NCI-H460 (cell line): ENCODE measurements at places on chromosomes 1 and 21. TPM values are rescaled to one million over a fixed set of nuclear protein-coding genes. Genes with fewer than 3 reads are reported as not detected.

The PYHIN1 gene
- not detected in 2 replicates for total RNA-seq

DNA sequence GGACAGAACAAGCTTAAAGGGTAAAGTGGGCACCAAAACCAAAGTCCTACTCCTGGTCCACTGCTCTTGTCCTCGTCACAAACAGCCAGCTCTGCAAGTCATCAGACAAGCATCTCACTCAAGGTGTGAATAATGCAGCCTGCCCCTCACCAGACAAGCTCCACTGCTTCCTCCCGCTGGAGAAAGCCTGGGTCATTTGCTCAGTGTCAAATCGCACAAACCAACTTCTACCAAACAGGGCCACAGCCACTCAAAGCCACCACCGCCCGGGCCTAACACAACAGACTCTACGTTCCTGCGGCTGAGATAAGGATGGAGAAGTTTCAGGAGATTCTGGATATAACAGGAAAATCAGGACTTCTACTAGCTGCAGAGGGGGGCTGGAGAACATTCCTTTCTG, 3.3 kb downstream of the SSBP3 start:
- DNase-seq, result no peak

The SPAG17 gene
- not detected in 2 replicates for total RNA-seq

DNA sequence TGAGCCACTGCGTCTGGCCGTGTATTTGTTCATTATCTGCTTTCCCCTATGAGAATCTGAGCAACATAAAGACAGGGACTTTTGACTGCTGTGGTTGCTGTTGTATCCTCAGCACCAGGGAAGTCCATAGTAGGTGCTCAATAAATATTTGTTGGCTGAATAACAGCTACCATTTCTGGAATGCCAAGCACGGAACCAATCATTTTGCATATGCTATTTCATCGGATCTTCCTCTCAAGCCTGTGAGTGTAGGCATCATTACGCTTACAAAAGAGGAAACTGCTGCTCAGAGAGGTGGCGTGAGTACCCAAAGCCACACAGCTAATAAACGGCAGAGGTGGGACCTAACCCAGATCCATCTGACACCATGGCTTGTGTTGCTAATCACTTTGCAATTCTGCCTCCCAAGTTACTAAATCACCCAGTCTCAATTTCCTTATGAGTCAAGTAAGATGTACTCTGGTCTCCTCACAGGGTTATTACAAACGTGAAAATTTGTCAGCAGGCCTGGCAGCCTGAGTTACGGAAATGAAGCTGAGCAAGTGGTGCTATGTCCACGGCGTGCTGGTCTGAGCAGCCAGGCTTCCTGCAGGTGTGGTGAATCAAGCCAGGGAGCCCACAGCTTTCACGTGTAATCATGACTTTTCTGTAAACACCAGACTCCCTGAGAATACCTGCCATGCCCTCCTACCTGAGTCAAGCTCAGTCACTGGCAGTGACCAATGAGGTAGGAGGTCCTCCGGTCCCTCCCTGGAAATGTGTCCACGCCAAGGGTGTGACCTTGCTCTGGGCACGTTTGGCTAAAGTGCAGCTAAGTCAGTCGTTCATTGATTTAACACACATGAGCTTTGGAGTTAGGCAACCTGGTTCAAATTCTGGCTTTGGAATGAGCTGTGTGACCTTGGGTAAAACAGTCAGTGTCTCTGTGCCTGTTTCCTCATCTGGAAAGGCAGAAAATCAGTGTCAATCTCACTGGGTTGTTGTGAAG, 4.8 kb upstream of the RHCE start:
- no peak for DNase-seq

The DIRAS3 gene
- not detected in 2 replicates for total RNA-seq

The FCRL6 gene
- not detected in 2 replicates for total RNA-seq

The KLHDC9 gene
- 3.6 and 5.3 TPM in 2 replicates for total RNA-seq

The KCNC4 gene
- total RNA-seq, result 1.3 and 1.8 TPM in 2 replicates

The RHBDL2 gene
- not detected in 2 replicates for total RNA-seq

- DNase-seq, result no peak
Observed at GRCh38 chr1:61463220-61463619, 261.7 kb downstream of the TM2D1 start.

The CENPF gene
- total RNA-seq, result 70.5 and 103 TPM in 2 replicates

DNA sequence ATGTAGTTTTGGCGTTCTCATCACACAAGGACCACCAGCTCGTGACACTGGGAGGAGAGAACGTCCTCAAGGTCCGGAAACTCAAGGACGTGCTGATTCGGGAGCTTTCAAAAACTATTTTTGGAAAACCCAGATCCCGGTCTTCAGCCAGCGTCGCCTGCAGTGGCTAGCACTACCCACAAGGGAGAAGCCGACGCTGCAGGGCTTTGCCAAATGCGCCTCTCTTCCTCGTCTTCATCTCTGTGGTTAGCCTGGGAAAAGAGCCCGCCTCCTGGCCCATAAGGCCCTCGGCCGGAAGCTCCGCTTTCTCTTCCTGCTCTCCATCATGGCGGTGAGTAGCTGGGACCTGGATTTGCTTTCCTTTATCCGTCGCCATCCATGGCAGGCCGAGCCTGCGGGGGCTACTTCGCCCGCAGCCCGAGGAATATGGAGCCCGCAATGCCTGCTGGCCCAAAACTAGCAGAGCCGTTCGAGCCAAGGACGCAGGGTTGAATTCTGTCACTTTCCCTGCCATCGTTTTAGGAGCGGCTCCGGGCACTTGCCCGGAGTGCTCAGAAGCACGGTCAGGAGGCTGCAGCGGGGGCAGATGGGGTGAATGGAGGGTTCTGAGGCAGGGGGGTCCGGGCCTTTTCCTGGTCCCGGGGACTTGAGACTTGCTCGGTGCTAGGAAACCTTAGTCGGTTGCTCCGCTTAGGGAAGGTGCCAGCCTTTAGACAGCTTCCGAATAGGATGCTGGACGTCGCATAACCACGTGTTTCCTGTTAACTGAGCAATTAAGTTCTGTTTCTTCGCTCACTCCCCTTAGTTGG, at the start of gene RPL11:
Gene RPL11 (plus strand): TSS at position 308 of the 809 bp plus-strand sequence. CDS start 18 bp downstream, at position 326.
- peak; percentile 91 for DNase-seq

The NFASC gene
- 0.12 and 0.52 TPM in 2 replicates for total RNA-seq

The CLDN8 gene
- not detected in 2 replicates for total RNA-seq

The CD2 gene
- total RNA-seq, result not detected in 2 replicates

- DNase-seq, result no peak
Observed at GRCh38 chr1:245578771-245579170, 424.0 kb downstream of the KIF26B start.

DNA sequence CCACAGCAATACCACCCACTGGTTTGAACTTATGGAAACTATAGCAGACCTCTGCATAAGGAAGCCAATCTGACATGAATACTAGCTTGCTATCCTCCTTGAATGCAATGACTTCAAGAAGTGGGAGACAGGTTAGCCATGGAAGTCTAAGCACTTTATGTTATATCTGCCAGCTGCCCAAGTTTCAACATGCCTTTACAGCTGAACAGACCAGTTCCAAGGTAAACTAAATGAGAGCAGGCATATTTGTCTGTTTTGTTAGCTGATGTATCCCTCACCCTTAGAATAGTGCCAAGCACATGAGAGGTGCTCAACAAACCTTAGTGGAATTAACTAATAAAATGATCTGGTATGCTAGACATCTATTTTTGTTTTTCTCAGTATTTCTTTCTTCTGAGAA, 65.1 kb downstream of the ALG14 start:
- no peak for DNase-seq

The CD48 gene
- not detected in 2 replicates for total RNA-seq

DNA sequence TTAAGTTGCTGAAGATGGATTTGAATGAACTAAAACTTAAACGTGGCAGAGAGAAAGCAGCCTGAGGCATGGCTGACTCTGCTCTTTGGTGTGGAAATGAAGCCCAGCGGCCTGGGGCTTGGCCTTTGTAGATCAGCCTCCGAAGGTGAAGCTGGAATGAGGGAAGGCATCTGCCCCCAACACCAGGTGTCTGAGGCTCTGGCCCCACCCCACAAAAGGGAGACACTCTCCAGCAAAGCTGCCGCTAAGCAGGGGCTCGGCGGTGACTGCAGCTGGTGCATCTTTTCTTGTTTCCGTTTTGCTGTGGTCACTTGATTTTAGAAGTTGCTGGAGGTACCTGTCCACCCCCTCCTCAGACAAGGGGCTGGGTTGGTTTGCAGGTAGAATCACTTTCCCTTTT, 38.2 kb upstream of the NID1 start:
- no peak for DNase-seq

DNA sequence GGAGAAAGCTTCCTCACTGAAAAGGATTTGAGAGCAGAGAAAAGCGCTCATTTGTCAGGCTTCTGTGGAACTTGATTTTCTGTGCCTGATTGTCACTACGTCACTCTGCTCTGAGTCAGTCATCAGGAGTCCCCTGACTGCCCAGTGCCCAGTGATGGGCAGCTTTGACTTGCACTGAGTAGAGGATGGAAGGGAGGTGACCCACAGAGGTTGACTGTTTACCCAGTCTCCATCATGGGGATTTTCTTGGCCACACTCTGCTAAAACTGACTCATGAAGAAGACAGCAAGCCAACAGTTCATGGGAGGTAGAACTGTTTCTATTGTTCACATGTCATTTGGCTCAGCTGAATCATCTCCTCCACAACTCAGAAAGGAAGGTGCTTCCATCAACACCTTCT, 82.1 kb upstream of the DUSP10 start:
- DNase-seq, result no peak

The DIO1 gene
- not detected in 2 replicates for total RNA-seq

- no peak for DNase-seq
Observed at GRCh38 chr1:202017749-202018467, 7.5 kb downstream of the ELF3 start.

GRCh38 chr1:224065455-224065854, 48.5 kb upstream of the FBXO28 start:
- DNase-seq, result no peak

DNA sequence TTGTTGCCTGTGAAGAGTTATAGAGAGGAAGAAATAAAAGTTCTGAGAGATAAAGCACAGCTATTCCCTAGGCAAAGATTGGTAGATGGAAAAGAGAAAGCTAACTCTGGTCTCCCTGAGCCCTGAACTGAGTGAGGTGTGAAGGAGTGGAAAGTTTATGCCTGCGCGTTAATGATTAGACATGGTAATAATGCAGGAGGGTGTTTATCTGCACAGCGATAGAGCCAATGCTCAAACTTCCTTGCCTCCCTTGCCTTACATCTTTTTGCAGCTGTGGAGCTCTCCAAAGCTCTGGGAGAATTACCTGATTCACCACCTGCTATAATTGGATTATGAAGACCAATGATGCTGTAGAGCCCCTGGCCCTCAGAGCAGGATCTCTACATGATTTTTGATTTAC, 32.8 kb upstream of the CHRM3 start:
- DNase-seq, result no peak

GRCh38 chr1:165397944-165398343, 41.4 kb upstream of the LMX1A start:
- DNase-seq, result no peak

DNA sequence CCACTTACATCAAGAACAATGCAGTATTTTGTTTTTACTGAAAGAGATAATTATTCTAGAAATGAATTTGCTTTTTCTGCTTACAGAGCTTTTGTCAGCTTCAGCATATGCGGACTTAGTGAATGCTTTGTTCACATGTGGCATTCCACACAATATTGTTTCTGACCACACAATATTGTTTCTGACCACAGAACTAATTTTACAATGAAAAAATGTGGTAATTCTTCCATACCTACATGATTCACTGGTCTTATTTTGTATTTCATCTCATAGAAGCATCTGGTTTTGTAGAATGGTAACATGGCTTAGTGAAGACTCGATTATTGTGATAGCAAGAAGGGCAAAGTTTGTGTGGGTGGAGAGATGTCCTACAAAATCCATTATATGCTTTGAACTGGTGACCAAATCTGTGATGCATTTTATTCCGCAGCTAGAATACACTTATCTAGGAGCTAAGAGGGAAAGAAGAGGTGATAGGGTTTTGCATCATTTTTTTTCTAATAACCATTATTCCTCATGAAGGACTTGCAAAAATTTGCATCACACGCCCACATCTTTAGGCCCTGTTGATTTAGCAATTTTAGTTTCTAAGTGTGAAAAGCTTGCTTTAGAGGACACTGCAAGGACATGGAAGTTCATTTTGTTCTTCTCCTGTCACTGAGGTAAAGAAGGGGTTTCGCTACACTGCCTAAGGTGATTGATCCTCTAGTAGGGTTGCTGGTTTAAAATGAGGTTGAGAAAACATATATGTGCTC, 75.3 kb downstream of the HLX start:
- DNase-seq, result no peak

The UTP25 gene
- total RNA-seq, result 28.8 and 29.2 TPM in 2 replicates

- DNase-seq, result no peak
Observed at GRCh38 chr1:76496871-76497270, 370.4 kb upstream of the ST6GALNAC5 start.

The SELENON gene
- total RNA-seq, result 29.3 and 32.3 TPM in 2 replicates

DNA sequence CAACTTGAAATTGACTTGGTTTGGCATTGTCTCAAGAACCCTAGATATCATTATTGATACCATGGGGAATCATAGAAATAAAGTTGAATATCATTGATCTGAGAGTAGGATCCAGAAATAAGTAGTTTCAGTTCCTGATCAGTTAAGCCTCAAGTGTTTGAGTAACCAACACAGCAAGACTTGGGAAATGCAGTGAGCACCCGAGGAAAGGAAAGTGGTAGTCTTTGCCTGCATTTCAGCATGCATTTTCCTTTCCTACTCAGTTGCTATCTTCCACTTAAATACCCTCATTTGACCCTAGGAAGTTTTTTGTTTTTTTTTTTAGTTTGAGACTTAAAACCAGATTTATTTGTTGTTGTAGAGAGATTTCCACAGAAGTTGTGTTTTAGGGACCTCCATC, 18.9 kb downstream of the CLEC20A start:
- DNase-seq, result no peak

The MSH4 gene
- 0.10 TPM in 1 of 2 replicates, not detected in the other for total RNA-seq

DNA sequence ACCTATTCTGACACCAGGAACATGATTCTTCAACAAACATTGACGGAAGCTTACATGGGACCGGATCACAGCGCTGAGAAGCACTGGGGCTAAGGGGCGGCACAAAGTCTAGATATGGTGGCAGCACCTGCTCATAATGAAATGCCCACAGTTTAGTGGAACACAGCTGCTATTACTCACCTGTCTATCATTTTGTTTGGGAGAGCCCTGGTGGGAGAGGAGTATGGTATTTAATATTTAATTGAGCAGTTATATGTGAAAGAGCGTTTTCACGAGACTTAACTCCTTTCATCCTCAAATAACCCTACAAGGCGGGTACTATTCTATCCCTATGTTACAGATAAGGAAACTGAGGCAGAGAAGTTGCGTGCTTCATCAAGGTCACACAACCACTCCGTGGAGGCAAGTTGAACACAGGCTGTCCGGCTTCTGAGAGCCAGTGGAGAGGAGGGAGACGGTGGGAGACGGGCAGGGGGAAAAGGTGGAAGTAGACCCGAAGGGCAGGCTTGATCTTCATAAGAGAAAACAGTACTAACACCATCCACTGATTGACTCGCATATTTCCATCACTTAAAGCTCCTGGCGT, 790 bp upstream of the TSNAX start:
- DNase-seq, result no peak
